IPS-NIHi11 (cell line): ENCODE measurements at places on chromosomes 2 and 18.

DNA sequence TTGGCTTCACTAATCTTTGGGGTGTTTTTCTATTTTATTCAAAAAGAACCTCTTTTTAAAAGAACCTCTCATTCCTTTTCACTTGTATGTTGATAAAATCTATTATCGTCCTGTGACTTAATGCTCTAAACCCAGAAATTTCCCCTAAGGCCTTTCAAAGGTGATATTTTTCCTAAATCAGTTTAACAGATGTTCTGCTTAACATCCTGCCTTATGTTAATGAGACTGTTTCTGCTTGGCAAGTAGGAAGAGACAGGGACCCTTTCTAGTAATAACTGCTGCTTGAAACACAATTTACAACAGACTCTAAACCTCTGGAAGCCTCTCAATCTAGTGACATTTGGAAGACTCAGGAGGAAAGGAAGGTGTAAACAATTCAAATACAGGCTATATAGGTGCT lies 128.8 kb downstream of the KCNJ3 start:
- DNase-seq = no peak

DNA sequence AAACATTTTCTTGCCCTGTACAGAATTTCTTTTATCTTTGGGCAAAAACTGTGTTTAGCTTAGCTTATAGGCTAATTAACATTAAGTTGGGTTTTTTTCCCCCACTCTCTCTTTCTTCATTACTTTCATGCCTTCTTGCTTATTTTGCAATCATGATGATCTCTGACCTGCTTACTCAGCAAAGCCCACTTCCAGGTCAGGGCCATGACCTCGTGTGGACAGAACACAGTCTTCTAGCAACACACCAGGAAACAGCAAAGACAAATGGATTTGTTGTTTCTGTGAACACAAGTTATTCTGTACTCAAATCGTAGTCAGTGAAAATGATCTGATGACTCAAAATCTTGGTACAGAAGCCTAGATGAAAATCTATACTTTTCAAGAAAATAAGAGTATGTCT lies 60.7 kb downstream of the SPATS2L start:
- DNase-seq = no peak

GRCh38 chr2:37825586-37825985 lies 99.5 kb upstream of the RMDN2 start:
- no peak for DNase-seq

DNA sequence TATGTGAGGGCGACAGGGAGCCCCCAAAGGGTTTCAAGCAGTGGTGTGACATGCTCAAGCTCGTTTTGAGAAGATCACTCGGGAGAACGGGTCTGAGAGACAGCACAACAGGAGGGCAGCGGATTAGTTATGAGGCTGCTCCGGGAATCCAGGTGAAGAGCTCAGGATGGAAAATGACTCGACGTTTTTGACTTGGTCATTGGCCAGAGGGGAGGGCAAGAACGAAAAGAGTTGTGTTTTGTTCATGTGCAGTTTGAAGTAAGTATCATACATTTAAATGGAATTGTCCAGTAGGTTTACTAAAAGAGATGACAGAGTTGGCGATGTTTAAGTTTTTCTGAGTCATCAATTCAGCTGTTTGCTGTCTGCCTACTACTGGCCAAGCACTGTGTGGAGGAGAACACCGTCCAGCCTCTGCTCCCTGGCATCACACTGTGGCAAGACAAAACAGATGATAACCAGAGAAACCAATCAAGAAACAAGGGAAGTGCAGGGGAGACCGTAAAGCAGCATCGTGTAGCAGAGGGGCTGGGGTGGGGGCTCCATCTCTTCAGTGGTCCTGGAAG lies 25.3 kb upstream of the ANXA4 start:
- no peak for DNase-seq

- no peak for DNase-seq
These were observed 41.8 kb upstream of the NAB1 start for GRCh38 chr2:190607014-190607597.

DNA sequence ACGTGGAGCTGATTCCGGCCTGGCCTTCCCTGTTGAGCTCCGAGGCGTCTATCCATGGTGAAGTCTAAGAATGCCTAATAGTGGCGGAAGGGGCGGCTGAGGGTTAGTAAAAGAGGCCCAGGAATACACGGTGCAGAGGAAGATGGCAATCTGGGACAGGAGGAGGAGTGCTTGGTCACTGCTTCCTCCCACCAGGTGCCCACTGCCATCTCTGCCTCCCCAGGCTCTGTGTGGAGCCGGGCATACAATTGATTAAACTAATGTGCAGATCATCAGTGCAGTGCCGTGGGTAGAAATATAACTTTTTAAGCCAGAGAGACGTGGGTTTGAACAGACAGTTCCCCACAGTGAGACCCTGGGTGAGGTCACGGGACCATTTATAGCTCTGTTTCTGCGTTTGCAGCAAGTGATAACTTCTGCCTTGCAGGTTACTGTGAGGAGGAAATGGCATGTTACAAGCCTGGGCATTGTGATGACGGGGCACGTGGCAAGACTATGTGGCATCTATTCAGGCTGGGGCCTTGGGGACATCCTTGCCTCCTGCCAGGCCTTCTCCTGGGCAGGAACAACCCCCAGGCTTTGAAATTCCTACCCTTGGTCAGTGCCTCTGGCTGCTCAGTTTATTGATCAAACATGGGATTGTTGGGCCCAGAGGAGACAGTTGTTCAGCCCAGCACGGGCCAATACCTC lies 204.9 kb downstream of the ASB1 start:
- DNase-seq = no peak

GRCh38 chr2:45860136-45861121 lies 209.0 kb downstream of the PRKCE start:
- DNase-seq = no peak

DNA sequence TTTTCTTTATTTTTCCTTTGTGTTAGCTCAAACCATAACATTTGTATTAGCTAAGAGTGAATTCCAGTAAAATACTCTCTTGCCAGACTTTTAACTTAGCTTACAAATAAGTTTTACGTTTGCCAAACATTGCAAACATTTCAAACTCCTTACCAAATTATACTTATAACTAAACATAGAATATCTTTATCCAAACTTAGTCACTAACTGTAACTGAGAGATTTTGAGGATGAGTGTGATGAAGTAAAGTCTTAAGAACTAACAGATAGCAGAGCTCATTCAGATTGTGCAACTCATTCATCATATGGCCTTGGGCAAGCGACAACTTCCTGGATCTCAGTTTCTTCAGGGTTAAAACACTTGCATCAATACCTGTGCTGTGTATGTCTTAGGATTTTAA lies 533.7 kb downstream of the TDRD15 start:
- DNase-seq = no peak

DNA sequence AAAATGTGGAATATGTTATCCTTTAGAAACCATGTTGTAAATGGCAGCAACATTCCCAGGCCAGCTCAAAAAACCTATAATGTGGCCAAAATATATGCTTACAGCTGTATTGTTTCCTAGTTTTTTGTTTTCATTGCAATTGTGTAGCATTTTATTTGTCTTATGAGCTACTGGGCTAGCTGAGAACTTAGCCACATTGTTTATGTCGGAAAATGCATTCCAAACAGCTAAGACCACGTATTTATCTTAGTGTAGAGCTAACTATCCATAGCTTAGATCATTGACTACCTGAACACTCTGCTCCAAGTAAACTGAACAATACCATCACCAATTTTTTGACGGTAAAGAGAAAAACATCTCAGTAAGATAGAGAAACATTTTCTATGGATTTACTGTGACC lies 38.4 kb downstream of the METAP1D start:
- no peak for DNase-seq

GRCh38 chr2:165743442-165743841 lies 50.6 kb downstream of the GALNT3 start:
- DNase-seq = no peak

DNA sequence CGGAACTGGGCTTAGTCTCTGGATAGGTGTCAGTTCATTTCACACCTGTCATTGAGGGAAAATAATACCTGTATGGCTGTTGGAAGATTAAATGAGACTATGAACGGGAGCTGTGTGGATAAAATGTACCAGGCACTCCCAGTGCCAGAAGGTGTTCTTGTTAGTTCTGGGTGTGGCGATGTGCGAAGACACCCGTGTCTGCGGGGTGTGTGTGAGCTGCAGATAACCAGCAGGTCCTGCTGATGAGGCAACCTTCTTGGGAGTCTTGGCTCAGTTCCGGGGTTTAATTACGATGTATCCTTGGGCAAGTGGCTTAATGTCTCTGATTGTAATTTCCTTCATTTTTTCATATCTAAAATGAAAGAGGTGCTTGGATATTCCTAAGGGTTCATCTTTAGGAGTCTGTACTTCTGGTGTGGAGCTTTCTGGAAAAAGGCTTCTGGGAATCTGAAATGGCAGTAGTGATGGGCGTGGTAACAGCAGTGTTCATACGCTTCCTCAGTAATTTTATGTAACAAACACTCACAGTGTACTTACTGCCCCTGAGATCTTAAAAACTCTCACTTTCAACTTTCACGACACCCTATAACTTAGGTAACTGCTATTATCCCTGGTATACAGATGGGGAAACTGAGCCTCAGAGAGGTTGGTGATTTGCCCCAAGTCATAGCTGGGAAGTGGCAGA lies 35.0 kb downstream of the NEDD4L start:
- DNase-seq = no peak

DNA sequence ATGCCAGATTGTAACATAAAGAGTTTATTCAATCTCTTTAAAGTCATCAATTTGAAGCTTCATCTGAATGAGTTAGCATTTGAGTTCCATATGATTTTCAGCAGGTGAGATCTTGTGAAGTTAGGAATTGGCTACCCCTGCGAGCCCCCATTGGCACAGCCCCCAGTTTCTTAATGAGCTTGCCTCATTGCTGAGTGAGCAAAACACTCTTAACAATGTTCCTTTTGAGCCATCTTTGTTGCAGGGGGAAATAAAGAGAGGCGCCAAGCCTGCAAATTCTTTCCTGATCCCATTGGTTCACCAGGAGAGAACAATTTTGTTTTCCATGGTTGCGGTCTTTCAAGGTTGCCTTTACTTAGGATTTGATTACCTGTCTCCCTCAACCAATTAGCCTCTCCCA lies 18.7 kb downstream of the DPP10 start:
- DNase-seq = no peak

- DNase-seq = no peak
These were observed 150.5 kb upstream of the TWIST2 start for GRCh38 chr2:238697193-238698071.

DNA sequence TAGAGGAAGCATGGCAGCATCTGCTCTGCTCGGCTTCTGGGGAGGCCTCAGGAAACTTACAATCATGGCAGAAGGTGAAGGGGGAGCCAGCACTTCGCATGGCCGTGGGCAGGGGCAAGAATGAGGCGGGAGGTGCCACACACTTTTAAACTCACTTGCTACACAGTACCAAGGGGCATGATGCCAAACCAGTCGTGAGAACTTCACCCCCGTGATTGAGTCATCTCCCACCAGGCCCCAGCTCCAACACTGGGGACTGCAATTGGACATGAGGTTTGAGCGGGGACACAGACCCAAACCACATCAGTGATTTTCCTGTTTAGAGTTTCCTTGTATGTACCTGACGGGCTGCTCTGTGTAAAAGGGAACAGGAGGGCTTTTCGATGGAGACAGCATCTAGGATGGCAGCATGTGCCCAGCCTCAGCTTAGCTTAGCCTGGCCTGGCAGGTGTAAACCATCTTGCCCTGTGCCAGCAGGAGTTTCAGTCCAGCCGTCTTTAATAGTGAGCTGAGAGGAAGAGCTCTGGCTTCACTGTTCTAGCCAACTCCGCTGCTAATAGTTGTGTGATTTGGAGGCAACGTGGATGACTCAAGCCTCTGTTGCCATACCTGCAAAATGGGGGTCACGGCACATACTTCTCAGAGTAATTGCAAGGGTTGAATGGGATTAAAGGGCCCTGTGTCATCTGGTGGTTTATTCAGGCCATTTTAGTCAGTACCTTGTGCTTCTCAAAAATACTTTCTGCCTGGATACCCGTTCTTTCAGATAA lies 101.8 kb downstream of the ASAP2 start:
- no peak for DNase-seq

GRCh38 chr2:225122007-225122406 lies 79.7 kb upstream of the DOCK10 start:
- DNase-seq = no peak

- DNase-seq = no peak
These were observed 193 bp downstream of the MBOAT2 start for GRCh38 chr2:9003366-9003615.

GRCh38 chr2:60839126-60839813 lies 42.1 kb upstream of the REL start:
- peak; percentile 44 for DNase-seq

DNA sequence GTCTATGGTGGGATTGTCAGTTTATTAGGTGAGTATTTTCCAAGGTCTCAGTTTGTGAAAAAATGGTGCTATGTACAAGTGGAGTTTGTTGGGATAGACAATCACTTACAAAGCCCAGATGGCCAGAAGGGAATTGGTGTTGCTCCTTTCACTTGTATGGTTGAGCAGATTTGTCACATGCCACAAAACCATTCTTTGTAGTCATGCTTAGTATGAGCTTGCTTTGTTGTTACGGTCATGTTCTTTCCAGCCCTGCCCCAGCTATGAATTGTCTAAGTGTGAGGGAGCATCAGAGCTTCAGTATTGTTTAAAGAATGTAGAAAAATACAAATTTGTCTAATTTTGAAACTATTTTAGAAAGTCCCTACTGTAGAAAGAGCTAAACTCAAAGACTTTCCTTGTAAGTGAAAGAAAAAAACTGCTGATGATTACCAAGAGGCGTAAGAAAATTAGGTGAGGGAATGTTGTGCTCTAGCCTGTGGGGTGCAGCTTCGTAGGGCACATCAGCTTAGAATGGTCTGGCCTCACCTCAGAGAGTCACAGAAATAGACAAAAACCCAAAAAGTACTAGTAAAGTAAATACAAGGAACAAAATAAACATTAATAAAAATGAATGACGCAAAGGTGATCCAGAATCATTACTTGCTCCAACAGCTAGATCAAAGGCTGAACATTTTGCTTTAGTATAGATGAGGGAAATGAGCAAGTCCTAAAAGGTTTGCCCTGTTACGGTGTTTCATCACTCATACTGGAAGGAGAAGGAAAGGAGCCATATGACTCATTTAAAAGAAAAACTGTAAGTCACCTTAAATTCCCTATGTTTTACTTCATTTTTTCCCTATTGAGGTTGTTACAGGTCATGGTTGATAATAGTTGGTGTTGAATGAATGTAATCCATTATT lies 9.2 kb downstream of the TGIF1 start:
- DNase-seq = no peak

GRCh38 chr2:72871880-72872279 lies 15.3 kb upstream of the SPR start:
- no peak for DNase-seq
